Pons (tissue), 1 donor: ENCODE measurements at places on chromosomes 16 and 17.

GRCh38 chr16:89291776-89292175 is 74.3 kb downstream of the ZNF778 start:
- no peak for DNase-seq

DNA sequence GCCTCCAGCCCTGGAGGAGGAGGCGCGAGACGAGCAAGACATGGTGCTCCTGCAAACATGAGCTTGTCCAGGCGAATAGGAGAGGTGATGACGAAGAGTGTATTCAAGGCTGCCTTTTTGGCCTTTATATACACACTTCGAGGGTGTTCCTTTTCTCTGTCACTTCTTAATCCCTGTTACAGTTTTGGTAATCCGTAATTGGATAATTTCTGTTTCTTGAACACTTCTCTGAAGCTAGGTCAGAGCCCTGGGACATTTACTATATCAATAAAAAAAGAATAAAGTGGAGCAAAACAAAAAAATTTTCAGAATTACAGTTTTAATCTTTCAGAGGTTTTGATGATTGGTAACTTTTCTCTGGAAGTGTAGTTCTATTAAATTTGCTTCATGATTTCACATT is at the start of gene KRT24:
Gene KRT24 (minus strand): TSS at position 101 of the 400 bp plus-strand sequence. CDS start 59 bp downstream, at position 42.
- DNase-seq = no peak

- DNase-seq = peak; percentile 48
Observed at GRCh38 chr17:81553018-81553615, 964 bp upstream of the FAAP100 start.

GRCh38 chr16:791131-791530 is 2.7 kb downstream of the CHTF18 start:
- no peak for DNase-seq

DNA sequence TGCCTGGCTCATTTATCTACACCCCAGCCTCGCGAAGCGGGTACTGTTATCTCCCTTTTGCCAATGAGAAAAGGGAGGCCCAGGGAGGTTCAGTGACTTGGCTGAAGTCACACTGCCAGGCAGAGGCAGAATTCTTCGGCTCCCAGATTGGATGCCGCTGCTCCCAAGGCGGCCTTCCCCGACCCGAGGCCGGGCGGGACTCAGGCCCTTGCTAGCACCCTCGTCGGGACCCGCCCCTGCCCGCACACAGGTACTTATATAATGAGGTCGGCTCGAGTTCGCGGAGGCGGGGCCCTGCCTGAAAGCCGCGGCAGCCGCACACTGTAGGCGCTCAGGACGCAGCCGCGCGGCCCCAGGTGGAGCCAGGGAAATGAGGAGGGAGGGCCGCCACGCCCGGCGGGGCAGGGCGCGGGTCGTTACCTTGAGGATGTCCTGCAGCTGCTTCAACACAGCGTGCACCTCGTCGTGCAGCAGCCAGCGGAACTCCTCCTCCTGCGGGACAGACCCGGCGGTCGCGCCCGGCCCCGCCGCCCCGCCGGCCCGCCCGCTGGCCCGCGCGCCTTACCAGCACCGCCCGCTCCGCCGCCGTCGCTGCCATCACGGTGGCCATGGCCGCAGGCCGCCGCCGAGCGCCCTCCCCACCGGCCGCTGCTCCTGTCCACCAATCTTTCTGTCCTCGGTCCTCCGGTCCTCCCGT is at the start of gene ROGDI:
Gene ROGDI (minus strand): TSS at position 672 of the 697 bp plus-strand sequence. CDS start 62 bp downstream, at position 610.
- peak; percentile 42 for DNase-seq

DNA sequence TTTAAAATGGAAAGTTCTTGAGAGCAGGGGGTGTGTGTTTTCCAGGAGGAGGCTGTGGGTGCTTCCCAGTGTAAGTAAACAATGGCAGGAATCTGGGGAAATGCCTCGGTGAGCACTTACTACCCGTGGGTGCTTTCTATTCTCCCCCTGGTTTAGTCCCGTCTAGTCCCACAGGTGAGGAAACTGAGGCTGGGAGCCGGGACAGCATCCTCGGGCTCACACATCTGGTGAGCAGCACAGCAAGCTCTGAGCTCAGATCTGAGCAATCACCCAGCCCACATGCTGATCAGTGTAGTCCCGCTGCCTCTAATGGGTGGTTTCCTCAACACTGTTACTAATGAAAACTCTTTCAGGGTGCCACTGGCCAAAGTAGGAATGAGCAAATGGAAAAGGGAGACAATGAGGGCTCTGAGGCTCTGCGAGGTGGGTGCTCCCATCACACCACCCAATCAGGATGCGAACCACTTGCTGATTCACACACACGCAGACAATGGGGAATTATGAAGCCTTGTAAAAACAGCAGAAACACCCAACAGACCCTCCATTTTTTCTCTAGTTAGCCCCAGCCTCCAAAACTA is 202.6 kb downstream of the PARN start:
- peak; percentile 90 for DNase-seq

GRCh38 chr16:1105888-1106620 is 10.0 kb upstream of the C1QTNF8 start:
- DNase-seq = peak; percentile 40

DNA sequence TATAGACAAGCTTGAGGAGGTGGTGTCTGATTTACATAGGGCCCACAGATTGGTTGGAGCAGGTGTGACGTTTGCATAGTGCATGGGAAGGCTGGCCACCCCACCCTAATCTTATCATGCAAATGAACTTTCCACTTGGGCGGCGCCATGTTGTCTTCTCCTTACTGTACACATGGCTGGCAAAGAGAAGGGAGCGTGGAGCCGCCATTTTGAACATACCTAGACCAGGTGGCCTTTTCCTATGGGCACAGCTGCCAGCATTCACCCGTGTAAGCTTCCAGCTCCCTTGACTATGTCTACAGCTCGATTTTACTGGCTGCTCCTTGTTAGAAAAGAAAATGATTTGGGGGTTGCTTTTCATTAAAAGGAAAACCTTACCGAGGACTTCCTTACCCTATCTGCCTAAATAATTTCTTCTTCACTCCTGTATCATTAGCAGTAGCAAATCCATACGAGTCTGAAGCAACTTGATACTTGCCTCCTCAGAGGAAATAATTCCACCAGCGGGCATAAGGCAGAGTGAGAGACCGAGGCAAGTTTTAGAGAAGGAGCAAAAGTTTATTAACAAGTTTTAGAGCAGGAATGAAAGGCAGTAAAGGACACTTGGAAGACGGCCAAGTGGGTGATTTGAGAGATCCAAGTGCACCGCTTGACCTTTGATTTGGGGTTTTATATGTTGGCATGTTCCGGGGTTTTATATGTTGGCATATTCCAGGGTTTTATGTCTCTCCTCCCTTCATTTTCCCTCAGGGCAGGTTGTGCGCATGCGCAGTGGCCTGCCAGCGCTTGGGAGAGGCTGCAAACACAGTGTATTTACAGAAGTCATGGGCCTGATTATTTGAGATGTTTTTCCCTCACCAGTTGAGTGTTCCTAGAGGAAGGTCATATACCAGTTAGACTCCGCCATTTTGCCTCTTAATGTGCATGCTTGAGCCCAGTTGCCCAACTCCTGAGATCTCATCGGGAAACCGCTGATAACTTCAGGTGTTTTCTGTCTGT is 65.7 kb downstream of the MARF1 start:
- DNase-seq = no peak

DNA sequence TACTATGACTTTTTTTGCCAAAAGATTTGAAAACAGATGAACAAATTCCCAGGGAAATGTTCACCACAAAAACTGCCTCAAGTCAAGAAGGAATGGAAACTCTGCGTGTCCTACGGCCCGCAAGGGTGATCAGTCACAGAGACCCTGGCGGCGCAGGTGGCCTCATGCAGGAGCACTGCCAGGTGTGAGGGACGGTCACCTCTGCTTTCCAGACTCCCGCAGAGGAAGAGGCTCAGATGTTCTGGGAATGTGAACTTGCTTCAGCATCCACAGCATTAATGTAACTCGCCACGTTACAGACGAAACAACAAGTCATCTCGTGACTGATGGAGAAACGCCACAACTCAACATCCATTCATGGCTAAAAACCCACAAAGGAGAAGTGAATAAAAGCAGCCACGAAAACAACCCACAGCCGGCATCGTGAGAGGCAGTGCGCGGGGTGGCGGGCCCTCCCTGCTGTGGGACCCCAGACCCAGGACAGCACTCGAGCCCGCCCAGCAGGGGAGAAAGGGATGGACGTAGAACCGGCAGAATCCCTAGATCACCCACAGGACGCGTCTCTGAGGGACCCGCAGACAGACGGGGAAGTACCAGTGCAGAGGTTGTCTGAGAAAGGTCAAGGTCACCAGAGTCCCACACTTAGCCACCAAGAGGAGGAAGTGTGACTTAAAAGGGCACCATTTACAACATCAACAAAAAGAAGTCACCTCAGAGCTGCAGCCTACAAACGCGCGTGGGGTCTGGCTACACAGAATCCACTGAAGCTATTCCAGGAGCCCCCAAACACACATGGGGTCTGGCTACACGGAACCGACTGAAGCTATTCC is 76.9 kb upstream of the GNG13 start:
- DNase-seq = no peak

- peak; percentile 64 for DNase-seq
Observed at GRCh38 chr17:29195465-29196081, 15.4 kb upstream of the MYO18A start.

- DNase-seq = no peak
Observed at GRCh38 chr17:43118679-43119615, 6.2 kb downstream of the BRCA1 start.

- no peak for DNase-seq
Observed at GRCh38 chr16:454397-454940, 29.0 kb downstream of the RAB11FIP3 start.

- DNase-seq = no peak
Observed at GRCh38 chr16:5349670-5350517, 252.3 kb upstream of the EEF2KMT start.

DNA sequence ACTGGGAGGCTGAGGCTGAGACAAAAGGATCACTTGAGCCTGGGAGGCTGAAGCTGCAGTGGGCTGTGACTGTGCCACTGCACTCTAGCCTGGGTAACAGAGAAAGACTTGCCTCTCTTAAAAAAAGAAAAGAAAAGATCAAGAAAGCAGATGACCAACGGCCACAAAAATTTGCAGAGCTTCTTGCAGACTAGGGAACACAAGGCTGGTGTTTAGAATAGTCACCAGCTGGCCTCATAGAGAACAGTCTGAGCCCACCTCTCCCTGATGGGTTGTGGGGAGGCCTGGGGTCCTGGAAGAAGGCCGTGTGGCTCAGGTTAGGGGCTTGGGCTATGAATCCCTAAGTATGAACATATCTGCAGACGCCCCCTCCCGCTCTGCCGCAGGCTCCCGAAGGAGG is 73.7 kb upstream of the MED9 start:
- no peak for DNase-seq

DNA sequence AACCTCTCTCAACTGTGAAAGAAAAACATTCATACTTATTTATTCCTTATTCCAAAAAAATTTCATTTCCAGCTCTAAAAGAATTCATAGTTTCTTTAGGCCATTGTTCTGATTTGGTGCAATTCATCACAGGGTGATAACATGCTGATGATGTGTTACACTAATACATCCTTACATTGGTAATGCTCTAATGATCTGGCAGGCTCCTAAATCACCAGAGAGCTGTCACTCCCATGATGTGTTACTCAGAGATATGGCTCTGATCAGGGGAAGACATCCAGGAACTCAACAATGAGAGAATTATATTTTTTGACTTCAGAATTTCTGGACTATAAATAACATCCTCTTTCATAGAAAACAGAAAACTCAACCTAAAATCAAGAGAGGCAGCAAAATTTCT is 209.3 kb downstream of the CHD9NB start:
- no peak for DNase-seq
